Fibroblast of the aortic adventitia (primary cell): ENCODE measurements at places on chromosomes 5 and 9.

GRCh38 chr5:135718651-135719050 is 115.8 kb upstream of the SLC25A48 start:
- no peak for DNase-seq

DNA sequence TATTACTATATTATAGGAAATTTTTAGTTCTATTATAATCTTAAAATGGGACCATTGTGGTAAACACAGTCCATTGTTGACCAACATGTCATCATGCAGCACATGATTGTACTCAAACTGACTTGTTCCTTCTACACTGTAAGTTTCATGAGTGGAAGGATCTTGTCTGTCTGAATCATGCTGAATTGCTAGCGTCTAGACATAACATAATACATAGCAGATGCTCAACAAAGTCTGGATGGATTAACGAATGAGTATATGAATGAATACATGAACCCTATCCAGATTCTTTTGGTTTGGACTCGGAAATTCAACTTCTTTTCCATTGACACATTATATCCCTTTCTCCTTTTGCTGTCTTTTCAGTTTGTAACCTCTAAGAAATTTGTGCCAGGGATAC is 429.2 kb upstream of the SGCD start:
- DNase-seq: no peak

DNA sequence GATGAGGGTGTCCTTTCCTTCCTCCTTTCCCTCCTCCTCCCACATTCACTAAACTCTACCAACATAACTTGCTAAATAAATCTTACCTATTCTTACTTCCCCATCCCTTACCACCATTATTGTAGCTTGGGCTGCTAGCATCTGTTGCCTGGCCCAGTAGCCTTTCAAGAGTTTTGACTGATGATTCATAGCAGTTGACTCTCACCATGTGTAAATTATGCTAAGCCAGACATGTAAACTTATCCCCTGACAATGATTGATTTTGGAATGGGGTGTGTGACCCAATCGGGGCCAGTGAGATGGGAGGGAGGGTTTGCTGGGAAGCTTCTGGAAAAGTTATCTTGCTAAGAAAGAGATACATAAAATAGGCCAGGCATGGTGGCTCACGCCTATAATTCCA is 161.8 kb upstream of the SPRY4 start:
- DNase-seq: peak; percentile 80

DNA sequence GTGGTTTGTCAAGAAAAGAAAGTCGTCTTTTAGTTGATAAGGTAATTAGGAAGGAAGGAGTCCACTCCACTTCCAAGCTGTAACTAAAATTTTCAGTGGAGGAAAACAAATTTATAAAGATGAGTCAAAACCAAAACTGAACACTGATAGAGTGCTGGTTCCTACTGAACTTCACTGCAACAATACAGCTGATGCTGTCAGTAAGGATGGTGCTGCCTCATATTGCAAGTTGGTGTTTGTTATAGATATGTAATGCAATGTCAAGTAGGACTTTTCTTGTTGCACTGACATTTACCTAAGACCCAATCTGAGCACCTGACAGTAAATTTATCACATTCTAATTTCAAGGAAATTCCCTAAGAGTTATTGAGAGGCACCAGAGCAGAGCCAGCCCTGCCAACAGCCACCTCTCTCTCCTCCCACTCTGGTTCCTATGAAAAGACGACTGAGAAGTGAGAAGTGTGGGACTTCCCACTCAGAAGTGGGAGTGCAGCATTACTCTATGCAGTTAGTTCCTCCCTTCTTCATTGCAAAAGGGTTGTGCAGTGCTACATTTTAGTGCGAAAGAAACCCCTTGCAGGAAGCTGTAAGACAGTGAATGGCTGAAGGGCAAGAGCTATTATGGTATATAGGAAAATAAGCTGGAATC is 350.8 kb downstream of the NFIB start:
- DNase-seq: no peak

DNA sequence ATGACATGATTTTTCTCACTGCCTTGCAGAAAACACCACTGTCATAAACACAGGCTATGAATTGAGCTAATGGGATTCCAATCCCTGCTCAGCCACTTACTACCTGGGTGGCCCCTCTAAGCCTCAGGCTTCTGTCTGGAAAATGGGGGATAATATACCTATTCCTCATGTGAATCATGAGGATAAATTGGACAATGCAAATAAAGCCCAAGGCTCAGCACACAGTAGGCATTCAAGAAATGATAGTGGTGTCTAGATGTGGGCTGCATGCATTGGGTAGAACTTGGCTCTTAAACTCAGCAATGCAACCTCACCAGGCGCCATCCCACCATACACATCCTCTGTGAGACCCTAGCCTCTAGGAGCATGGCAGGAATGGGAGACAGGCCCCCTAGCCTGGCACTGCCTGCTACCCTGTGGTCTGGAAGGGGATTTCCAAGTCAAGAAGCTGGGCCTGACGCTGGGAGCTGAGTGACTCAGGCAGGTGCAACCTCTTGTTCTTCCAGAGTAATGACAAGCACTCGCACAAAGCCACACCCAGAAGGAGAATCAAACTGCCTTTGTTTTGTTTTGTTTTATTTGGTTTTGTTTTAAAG is 2.3 kb upstream of the TNIP1 start:
- no peak for DNase-seq

GRCh38 chr9:91100878-91101450 is 260.8 kb downstream of the AUH start:
- DNase-seq: no peak
